ENCODE measurements at places on chromosomes 11 and 22.

DNA sequence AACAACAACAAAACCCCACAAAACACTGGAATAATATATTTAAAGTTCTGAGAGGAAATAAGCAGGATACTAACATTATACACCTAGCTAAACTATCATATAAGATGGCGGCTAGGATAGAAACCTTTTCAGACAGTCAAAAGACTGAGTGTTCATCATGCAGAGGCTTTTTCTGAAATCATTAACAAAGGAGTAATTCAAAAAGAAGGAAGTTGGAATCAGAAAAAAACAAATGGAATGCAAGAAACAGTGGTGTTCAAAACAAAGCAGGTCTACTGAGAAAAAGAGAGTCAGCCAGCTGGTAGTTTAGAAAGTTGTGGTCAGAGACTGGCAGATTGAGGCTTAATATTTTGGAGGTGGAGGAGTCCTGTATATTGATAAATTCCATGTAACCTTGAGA lies 30.1 kb upstream of the ZBTB44 start:
- DNase-seq: no peak

- DNase-seq: no peak
Observed at GRCh38 chr11:125262830-125263218, 98.3 kb downstream of the PKNOX2 start.

DNA sequence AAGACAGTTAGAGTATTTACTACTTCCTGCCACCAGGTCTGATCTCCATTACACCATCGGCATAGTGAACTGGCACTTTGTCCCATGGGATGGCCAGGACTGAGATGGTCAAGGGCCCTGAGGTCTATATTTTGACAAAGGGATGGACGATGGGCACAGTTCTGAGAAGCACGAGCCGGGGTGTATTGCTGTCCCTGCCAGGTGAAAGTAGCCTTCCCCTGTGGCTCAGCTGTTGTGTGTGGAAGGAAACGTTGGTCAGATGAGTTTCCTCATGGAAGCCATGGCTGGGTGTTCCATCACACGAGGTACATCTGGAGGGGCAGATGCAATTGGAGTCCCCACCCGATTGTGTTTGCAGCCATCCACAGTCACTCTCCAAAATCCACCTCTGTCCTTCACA lies 27.9 kb upstream of the BRSK2 start:
- no peak for DNase-seq

DNA sequence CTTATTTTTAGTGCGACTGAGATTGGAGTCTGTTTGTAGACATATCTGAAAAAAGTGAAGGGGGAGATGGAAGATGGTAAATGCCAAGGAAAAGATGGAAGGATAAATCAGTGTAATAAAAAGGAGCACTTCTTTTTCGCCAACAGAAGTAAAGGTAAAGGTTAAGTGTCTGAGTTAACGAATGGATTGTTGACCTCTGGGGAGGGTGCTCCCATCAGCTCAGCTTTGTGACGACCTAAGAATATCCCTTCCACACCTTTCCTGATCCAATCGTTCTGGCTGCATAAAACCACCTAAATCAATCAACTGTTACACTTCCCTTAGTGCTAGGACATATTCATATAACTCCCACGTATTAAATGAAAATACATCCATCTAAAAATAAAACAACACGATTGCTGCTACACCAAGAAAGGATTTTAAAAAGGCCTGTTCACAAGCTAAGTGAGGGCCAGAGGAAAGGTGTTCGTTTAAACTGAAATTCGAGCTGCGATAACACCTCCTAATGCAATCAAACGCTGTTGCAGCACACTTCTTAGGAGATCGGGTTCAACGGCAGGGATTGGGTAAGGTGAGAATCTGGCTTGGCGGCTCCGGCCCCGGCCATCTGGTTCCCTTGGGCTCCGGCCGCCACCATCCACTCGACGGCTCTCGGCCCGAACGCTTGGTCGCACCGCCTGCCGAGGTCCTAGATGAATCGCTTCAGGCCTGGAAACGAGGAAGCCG lies 658 bp downstream of the C11orf71 start:
- DNase-seq: no peak

DNA sequence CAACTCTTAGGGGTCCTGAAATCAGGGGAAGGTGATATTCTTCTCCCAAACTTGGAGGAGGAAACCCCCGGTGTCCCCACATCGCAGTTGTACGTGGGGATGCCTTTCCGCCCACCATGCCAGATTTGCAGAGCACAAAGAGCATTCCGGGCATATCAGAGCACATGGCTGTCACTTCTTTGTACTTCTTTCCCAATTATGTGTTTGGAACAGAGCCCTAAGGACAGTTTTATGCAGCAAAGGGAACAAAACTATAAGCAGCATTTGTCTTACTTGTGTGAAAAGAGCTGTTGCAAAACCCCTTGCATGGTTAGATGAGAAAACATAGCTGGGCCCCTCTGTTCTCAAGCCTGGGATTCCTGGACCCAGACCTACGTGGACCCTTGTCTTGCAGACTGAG lies 41.2 kb downstream of the NTM start:
- no peak for DNase-seq

DNA sequence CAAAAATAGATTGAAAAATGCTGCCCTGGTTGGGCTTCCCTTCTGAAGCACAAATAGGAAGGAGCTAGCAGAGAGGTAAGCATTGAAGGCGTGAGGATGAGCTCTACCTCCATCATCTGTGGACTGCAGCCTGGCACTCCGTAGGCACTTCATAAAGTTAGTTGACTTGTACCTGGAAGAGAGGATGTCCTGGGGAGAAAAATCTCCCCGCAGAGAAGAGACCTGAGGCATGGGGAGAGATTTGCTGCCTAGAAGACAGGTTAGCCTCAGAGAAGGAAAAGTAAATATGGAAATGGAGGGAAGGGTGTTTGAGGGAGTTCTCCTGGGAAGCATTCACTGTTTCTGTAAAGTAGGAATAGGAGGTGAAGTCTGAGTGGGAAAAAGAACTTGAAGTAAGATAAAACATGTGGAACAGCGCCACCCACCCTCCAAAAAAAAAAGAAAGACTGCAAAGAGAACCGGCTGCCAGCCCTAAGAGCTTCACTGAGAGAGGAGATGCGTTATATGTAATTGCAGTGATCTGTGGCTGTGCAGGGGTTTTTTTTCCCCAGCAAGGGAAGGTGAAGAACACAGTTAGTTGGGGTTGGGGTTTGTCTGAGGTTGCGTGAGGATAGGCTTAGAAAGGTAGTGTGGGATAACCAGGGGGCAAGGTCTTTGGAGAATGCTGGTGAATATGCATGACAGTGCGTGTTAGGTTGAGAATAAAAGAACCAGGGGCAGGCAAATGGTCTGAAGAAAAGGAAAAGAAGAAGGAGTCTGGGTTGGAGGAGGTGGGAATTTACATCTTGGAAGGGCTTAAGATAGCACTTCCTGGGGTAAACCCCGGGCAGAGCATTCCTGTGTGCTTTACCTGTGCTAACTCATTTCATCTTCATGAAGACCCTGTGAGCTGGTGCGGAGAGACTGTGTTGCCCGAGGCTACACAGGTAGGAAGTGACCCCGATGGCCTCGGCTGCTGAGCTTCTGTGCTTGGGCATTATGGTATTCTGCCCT lies 16.0 kb downstream of the TNRC6B start:
- DNase-seq: no peak

DNA sequence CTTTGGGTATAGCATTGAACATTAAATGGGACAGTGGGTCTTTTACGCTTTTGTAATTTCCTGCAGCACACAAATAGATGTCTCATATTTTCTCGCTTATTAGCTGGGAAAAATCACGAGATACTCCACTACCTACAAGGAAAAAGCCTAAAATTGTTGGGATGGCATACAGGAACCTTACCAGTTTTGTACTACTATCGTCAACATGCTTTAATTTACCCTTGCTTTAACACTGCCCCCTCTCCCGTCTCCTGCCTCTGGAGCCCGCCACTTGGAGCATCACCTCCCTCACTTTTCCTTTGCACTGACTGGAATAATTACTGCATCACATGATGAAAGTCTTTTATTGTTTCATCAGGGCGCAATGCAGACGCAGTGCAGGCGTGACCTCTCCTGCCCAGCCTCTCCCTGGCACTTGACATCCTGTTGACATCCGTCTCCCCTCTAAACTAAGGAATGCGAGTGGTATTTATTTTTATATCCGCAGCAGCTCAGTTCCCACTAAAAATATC lies 1.0 kb upstream of the FNBP4 start:
- DNase-seq: peak; percentile 50
